ENCODE measurements at places on chromosomes 2 and 18. TPM values are rescaled to one million over a fixed set of nuclear protein-coding genes. Genes with fewer than 3 reads are reported as not detected.

GRCh38 chr18:79452190-79452990 is 56.7 kb downstream of the NFATC1 start:
- no peak for DNase-seq

GRCh38 chr2:85302121-85302520 is 25.7 kb downstream of the TGOLN2 start:
- DNase-seq, result no peak

DNA sequence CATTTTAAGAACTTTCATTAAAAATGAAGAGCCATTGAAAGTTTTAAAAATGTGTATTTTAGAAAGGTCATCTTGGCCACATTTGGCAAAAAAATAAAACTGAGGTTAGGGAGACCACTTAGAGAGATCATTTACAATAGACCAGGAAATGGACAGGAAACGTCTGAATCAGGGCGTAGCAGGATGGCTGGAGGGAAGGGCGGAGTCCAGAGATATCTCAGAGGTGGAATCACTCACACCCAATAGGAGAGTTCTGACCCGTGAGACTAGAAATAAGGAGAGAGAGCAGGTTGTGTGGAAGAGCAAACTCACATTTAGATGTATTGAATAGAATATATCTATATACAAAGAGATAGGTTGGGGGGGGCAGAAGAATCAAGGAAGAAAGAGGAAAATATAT is 373.4 kb downstream of the METTL4 start:
- no peak for DNase-seq

- DNase-seq, result no peak
Measured at GRCh38 chr18:52150050-52150449, 189.9 kb upstream of the DCC start.

GRCh38 chr2:53018825-53019425 is 748.7 kb upstream of the CHAC2 start:
- DNase-seq, result no peak

Gene IL37
- not detected for total RNA-seq

DNA sequence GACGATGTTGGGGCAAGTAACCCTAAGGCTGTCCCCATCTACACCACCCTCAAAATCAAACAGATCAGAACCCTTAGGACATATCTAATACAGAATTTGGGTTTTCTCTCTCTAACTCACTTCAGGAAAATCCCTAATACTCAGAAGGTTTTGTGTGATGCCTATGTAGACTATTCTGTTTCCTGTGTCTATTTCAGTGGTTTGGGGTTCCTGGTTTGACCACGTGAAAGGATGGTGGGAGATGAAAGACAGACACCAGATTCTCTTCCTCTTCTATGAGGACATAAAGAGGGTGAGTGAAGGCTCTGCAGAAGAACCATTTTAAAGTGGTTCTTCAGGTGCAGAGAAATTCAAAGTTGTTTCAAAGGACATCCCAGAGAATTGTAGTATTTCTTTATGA is 16.3 kb downstream of the SULT1C2 start:
- DNase-seq, result no peak

Gene RBM43
- total RNA-seq, result 9.6 TPM

Gene ZNF804A
- 3.7 TPM for total RNA-seq

Gene ZNG1B
- 38.8 TPM for total RNA-seq

DNA sequence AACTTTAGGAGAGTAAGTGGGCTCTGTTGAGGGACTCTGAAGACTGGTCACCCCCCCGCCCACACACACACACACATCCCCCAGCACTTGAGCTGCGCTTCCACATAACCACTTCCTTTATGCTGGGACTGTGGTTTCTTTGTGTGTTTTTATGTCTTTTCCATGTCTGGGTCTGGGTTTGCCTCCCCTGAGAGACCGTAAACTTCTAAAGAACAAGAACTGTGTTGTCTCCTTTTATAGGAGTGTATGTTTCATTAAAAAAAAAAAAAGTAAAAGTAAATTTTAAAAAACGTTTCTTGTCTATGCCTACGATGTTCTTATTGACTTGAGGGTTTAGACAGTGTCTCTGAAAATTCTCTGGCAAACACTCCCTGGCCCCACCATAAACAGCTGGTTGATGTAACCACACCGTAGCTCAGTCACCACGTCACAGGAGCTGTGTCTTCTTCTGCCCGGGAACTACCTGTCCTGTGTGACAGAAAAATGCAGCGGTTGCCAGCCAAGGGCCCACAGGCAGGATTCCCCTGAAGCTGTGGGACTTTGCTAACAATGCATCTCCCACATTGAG is 68.0 kb downstream of the KLHL29 start:
- DNase-seq, result no peak

DNA sequence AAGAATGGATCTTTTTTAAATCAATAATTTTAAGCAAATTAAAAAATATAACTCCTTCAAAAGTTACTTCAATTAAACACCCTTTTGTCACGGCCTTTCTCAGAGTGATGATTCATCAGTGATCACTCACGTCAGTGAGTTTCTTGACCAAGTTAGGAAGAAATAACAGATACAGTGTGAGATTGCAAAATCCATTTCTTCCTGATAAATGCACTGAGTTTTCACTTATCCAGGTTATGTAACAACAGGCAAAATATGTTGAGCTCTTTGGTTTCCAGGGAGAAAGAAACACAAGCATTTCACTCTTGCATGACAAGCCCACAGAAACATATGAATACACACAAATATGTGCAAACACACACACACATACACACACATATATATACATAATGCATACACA is 195.9 kb upstream of the CYRIA start:
- no peak for DNase-seq

DNA sequence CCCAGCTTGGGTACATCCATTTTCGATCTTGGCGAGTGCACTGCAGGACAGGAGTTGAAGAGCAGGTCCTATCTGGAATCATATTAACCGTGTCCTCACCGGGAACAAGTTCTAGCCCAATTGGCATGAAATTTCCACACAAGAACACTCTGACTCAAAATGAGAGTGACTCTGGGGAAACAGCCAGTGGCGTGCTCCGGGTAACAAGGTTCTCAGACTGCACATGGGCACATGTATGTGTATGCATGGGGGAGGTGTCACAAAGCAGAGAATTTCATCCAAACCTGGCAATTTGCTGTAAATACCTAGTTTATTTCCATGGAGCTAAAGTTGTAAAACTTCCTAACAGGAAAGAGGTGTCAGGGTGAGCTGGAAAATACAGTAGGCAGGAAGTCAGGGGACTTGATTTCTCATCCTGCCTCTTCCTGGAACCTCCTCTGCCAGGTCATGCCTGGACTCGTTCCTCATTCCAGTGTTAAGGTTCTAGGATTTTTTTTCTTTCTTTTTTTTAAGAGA is 1.7 kb downstream of the TUBB6 start:
- DNase-seq, result no peak

DNA sequence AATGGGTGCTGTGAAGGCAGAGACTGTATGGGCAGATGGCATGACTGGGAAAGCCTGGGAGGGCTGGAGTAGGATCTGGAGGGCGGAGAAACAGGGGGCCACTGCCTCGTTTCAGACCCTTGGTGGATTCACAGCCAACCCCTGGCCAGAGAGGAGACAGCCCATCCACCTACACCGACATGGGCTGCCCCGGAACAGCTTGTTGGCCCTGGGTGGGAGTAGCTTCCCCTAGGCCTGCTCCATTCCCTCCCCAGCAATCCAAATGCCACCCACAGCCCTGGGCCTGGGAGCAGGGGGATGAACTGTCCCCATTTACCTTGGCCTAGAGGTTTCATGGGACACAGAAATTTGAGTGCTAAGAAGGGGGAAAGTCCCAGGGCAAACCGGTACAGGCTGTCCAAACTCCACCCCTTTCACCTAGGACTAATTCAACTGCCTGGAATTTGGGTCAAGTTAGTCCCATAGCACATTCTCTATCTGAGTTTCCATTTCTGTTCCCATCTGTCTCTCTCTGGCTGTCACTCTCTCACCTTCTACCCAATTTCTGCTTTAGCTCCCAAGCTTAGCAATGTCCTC is 37.0 kb downstream of the LBH start:
- DNase-seq, result no peak

DNA sequence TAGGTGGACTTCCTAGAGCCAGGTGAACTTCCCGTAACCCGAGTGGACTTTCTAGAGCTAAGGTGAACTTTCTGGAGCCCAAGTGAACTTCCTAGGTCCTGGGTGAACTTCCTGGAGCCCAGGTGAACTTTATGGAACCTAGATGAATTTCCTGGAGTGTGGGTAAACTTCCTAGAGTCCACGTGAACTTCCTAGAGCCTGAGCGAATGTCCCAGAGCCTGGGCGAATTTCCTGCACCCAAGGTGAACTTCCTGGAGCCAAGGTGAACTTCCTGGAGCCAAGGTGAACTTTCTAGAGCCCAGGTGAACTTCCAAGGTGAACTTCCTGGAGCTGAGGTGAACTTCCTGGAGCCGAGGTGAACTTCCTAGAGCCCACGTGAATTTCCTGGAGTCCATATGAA is 70.0 kb downstream of the RTP5 start:
- no peak for DNase-seq

- DNase-seq, result no peak
Measured at GRCh38 chr2:81412681-81413080, 1108.1 kb upstream of the LRRTM1 start.

Gene SLC16A14
- total RNA-seq, result 26.7 TPM

Gene LIMS2
- 6.0 TPM for total RNA-seq

Gene C2orf92
- 9.2 TPM for total RNA-seq

Gene NGEF
- 15.4 TPM for total RNA-seq

Gene ECEL1
- 23.5 TPM for total RNA-seq

Gene KYNU
- 1.4 TPM for total RNA-seq

DNA sequence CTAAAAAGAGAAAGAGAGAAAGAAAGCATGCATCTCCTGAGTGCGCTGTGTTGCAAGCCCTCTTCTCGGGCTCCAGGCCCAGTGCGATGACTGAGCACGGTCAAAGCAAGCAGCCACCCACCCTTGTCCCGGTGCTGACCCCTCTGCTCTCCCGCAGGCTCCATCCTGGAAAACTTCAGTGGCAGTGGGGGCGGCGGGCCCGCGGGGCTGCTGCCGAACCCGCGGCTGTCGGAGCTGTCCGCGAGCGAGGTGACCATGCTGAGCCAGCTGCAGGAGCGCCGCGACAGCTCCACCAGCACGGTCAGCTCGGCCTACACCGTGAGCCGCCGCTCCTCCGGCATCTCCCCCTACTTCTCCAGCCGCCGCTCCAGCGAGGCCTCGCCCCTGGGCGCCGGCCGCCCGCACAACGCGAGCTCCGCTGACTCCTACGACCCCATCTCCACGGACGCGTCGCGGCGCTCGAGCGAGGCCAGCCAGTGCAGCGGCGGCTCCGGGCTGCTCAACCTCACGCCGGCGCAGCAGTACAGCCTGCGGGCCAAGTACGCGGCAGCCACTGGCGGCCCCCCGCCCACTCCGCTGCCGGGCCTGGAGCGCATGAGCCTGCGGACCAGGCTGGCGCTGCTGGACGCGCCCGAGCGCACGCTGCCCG is 252.5 kb downstream of the GLI2 start:
- DNase-seq, result no peak

- no peak for DNase-seq
Measured at GRCh38 chr2:75333646-75334045, 134.3 kb upstream of the TACR1 start.

GRCh38 chr2:189128970-189129369 is 50.6 kb downstream of the COL5A2 start:
- no peak for DNase-seq

DNA sequence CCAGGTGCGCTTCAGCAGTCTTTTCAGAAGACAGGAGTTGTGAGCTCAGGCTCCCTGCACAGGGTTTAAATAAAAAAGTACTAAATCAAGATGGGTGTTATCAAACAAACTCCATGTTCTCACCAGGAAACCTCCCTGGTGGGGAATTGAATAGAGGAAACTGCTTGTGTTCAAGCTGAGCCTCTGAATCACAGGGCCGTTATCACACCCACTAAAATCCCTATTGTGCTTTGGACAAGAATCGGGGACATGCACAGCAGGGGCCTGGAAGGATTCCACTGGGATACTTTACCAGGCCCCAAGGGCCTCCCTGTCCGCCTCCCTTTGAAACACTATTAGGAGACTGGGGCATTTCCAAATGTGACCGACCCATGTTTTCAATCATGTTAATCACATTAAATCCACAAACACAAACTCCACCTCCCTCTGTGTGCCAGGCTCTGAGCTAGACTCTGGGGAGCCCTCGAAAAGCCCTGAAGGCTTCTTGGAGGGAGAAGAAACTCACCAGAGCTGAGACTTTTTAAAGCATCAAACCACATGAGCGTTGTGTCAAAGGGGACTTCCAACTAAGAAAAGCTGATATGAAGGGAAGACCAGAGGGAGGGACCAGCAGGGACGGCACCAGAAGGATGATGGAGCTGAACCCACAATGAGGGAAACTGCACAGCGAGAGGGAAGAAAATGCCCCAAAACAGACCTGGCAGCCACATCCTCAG is 458.7 kb upstream of the ID2 start:
- no peak for DNase-seq

- DNase-seq, result no peak
Measured at GRCh38 chr2:96770442-96771202, 9.9 kb downstream of the CNNM4 start.

DNA sequence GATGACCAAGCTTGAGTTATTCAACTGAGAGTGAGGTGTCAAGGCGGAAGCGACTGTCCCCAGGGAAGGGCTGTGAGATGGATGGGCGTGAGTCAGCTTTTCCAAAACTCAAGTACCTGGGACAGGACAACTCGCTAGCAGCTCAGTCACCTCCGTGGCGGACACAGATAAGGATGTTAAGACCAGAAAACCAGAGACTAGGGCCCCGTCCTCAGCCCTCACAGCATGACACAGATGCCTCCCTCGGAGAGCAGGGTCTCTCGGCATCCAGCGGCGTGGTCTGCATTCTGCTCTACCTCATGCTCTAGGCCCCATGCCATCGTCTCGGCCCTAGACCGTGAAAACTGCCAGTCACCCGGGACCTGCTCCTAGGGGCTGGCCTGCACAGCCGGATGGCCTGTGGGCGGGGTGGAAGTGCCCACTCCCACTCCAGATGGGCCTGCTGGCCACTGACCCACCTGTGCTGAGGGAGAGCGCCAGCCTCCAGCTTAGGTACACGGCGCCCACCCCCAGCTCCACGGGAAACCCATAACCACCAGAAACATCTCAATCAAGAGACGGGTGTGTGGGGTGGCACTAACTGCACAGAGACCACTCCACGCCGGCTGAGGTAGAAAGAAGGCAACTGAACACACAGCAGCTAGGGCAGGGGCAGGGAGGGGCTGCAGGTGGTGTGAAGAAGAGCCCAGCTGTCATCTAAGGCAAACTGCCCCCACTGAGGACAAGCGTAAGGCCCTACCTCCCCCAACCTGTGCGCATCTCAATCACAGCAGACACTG is 39.8 kb downstream of the ANO7 start:
- no peak for DNase-seq

GRCh38 chr2:98393354-98393753 is 47.1 kb downstream of the CNGA3 start:
- DNase-seq, result no peak

- DNase-seq, result no peak
Measured at GRCh38 chr18:65016631-65017371, 734.0 kb upstream of the CDH7 start.

Gene BMP10
- not detected for total RNA-seq

Gene VWC2L
- 3.0 TPM for total RNA-seq
